HT1080 (cell line): ENCODE measurements at places on chromosomes 11 and 22.

DNA sequence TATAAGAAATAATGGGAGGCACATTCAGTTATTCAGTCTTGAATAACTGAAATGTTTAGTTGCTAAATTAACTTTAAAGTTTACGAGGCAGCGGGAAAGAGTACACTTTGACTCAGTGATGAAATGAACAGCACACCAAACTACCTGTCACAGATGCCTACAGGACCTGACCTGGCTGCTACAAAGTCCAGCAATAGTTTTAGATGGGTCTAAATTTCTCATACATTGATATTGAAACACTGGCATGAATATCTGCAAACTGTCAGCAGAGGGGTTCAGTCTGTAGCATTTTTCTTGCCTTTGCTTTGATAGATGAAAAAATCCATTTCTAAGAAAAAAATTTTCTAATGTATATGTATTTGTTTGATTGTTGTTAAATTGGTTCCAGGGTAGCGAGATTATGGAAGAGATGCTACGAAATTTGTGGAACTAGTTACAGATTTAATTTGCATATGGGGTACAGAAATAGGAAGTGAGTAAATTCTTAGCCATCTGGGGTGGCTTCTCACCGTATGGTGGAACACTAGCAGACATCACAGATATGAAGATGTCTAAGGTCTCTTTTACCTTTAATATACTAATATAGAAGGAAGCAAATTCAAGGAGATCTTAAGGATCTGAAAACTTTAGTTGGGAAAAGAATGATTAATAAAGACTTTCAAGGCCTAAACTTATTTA, 20.8 kb upstream of the GAB2 start:
- no peak for DNase-seq

DNA sequence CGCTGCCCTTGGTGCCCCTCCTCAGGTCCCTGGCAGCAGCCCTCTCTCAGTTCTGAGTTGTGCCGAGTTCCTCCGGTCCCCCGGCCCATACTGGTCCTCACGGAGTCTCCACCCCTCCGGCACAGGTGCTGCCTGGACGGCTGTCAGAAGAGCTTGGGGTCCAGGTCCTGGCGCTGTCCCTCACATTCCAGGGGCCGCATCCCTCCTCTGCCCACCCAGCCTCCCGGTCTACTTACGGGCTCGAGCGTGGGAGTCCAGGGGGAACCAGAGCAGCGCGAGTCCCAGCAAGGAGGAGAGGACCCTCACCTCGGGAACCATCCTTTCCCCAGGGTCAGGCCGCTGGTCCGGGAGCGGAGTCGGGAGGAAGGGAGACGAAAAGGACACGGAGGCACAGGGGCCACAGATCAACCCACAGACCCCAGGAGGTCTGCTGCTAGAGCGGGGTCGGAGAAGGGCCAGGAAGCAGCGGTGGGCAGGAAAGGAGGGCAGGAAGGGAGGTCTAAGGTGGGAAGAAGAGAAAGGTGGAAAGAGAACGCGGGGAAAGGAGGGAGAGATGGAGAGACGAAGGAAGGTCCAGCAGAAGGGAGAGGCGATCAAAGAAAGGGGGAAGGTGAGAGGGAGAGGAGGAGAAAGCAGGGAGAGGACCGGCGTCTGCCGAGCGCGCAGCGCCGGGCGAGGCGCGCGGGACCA, 510 bp downstream of the CHRDL2 start:
- DNase-seq, result no peak

- DNase-seq, result peak; percentile 57
These were observed 28.4 kb upstream of the RBFOX2 start for GRCh38 chr22:36056980-36057379.

DNA sequence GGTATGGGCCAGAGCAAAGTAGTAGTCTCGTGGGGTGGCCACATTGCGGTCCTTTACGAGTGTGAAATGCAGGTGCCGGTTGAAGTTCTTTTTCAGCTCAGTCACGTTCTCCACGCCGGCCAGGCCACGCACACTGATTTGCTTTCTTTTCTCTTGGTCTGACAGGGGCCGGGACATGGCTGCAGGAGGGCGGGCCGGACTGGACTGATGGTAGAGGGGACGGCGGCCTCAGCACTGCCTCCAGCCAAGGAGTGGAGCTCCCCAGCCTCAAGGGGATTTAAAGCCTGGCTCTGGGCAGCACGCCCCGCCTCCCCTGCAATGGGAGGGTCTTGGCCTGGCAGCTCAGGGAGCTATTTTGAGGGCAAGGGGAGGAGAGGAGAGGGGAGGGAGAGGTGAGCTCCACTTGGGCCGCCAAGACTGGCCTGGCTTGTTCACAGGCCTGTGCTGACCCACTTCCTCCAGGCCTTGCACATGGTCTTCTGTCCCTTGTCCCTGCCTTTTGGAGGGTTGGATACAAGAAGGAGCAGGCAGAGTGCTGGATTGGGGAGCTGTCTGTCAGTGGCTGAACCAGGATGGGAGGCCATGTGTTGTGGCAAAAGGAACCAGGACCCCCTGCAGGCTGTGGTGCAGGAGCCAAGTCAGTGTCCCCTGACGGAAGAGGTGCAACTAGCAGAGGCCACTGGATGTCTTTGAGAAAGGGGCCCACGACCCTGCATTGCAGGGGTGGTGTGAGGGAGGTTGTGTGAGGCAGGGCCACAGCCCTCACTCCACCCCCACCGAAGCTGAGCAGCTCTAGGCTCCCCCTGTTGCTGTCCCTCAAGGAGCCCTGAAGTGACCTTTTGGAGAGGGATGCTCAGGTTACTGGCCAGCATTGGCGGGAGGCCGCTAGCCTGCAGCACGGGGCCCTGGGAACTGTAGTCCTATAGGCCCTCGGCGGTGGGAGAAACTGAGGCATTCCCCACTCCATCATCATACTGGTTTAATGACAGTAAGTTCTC, at the start of gene PYGM:
Gene PYGM (minus strand): TSS at position 253 of the 998 bp plus-strand sequence. CDS start 76 bp downstream, at position 177.
- DNase-seq, result no peak

GRCh38 chr11:17446482-17446881, 30.2 kb downstream of the ABCC8 start:
- DNase-seq, result no peak

DNA sequence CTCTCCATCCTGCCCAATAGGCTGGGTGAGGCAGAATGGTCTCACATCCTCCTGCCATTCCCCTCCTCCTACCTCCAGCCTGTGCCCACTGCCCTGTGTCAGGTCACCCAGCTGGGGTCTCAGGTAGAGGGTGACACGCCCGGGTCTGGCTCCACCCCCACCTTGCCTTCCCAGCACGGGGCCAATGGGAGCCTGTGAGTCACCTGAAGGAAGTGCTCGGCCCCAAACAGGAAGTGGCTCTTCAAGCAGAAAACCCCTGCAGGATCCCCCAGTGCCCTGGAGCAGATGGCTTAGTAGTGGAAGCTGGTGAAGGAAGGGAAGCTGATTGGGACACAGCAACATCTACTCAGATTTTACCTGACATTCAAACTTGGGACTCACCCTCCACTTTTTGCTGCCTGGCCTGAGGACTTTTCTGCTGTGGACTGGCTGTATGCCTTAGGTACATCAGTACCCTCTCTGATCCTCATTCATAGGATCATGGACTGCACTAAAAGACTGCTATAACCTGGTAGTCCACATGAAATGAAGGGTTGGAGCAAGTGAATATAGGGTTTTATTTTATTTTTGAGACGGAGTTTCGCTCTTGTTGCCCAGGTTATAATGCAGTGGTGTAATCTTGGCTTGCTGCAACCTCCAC, 33.4 kb downstream of the GDPD5 start:
- peak; percentile 78 for DNase-seq

DNA sequence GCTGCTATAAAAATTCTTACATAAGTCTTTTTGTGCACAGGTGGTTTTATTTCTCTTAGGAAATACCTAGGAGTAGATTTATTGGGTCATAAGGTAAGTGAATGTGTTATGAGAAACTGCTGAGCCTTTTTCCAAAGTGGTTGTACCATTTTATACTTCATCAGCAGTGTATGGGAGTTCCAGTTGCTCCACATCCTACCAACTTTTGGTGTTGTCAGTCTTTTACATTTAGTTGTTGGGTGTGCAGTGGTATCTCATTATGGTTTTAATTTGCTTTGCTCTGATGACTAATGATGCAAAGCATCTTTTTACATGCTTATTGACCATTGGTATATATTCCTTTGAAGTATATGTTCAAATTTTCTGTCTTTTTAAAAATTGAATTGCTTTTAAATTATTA, 3.1 kb downstream of the CAT start:
- DNase-seq, result no peak

- no peak for DNase-seq
These were observed 28.9 kb downstream of the PLEKHA7 start for GRCh38 chr11:16985297-16985696.
